ENCODE measurements at places on chromosomes 11 and 22. TPM values are rescaled to one million over a fixed set of nuclear protein-coding genes. Genes with fewer than 3 reads are reported as not detected.

ACTN3 gene
- polyA plus RNA-seq: 1.1 TPM

GRCh38 chr22:50683994-50684371 is 11.4 kb downstream of the SHANK3 start:
- no peak for DNase-seq

MIF gene
- polyA plus RNA-seq: 119 TPM

- no peak for DNase-seq
Observed at GRCh38 chr22:45673482-45674175, 2.0 kb downstream of the ATXN10 start.

CDPF1 gene
- polyA plus RNA-seq: 10.0 TPM

DNA sequence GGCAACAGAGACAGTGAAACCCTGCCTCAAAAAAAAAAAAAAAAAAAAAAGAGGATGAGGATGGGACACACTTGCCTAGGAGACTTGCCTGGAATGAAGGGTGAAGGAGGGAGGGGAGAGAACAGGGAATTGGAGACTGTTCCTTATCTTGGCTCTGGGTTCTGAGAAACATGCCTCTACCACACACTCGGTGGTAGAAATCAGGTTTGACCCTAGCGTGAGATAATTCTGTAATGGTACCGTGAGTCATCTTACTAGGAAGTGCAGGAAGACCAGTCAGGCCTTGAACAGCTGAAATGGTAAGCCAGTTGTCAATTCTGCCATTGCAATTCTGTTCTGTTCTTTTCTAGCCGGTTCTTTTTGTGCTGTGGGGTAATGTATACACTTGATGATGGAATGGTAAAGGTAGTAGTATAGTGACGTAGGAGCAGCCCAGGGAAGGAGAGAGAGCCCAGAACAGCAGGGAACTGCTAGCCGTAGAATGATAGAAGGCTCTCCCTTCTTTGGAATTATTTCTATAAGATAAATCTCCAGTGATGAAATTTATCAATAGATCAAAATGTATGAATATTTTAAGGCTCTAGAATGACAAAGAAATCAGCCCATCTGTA is 3.9 kb upstream of the AMBRA1 start:
- DNase-seq: no peak

Measured in left kidney (tissue), 8 donors.